Head of caudate nucleus (tissue), 42 donors: ENCODE measurements at places on chromosomes 1 and 21.

- no peak for DNase-seq
These were observed 34.4 kb downstream of the ADAMTS1 start for GRCh38 chr21:26810676-26811415.

DNA sequence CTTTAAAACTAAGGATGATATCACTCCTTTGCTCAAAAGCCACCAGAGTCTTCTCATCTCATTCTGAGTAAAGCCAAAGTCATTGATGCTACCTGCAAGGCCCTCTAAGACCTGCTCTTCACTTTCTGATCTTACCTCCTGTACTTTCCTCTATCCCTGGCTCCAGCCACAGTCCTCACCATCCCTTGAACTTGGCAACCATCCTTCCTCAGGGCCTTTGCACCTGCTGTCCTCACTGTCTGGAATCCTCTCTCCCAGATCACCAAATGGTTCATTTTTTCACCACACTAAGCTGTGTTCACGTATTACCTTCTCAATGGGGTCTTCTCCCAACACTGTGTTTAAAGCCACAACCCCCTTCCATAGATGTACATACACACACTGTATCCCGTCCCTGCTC lies 4.3 kb upstream of the PHLDA3 start:
- DNase-seq = no peak

DNA sequence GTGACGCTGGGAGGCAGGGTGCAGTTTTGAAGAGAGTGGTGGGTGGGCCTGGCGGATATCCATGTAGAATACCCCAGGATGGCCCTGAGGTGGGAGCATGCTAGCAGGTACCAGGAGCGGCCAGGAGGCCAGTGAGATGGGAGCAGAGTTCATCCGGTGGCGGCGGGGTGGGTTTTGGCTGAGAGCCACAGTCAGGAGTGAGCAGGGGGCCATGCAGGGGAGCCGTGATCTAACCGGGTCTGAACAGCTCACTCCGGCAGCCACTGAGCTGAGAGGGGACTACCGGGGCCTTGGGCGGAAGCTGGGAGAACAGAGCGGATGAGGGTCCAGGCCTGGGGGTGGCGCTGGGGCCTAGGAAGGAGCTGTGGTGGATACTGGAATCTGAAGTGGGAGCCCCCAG lies 47.6 kb upstream of the LRP8 start:
- DNase-seq = no peak

DNA sequence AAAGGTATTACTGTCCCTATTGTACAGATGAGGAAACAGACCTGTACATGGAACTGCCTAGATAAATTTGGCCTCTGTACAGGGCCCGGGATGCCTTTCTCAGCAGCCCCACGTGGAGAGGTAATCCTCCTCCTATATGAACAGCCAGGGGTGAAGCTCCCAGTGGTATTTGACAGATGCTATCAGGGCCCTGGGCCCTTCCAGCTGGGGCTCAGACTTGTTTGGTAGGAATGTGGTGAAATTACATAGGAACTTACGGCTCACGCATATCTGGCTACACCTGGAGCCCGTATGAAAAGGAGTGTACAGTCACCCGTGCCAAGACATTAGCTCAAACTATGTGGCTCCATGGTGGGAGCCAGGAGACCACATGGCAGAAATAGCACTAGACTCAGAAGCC lies 24.8 kb upstream of the TCEA3 start:
- DNase-seq = no peak

- peak; percentile 43 for DNase-seq
These were observed 787 bp downstream of the JAK1 start for GRCh38 chr1:64965366-64966157.

- DNase-seq = no peak
These were observed 2.9 kb upstream of the GPX7 start for GRCh38 chr1:52599236-52599635.

DNA sequence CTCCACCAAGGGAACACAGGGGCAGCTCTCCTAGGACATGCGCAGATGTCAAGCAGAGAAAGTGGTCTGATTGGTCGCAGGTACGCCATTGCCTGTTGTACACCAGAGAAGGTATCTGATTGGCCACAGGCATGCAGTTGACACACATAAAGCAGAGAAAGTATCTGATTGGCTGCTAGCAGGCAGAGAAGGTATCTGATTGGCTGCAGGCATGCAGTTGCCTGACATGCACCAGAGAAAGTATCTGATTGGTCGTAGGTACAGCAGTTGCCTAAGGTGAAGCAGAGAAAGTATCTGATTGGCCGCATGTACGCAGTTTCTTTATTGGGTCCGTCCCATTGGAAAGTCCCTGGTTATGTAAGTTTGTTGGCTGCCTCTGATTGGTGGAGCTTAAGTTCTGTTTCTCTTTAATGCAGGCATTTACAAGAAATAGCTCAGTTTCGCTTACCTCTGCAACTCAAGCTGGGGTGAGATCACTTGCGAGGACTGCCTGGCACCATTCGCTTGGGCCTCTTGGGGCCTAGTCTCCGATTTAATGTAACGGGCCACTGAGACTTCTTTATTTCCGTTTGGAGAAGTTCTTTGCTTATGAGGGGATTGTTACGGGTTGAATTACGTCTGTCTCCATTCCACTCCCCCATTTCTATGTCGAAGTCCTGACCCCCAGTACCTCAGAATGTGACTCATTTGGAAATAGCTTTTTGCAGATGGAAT lies 74.2 kb downstream of the SIK1 start:
- no peak for DNase-seq

DNA sequence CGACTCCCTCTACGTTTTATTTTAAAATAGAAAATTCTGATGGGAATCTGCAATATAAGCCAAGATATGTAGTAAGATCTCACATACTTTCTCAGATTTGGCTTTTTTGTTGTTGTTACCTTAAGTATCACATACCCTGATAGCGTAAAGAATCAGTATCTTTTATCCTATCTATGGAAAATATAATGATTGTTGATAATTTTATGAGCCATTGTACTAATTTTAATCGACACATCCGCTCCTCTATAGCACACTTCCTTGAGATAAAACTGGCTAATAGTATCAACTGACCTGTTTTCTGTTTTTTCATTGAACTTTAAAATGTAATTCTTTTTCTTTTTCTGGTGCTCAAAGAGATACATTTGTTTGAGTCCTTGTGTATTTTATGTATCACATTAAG lies 118.7 kb downstream of the NFIA start:
- DNase-seq = no peak

DNA sequence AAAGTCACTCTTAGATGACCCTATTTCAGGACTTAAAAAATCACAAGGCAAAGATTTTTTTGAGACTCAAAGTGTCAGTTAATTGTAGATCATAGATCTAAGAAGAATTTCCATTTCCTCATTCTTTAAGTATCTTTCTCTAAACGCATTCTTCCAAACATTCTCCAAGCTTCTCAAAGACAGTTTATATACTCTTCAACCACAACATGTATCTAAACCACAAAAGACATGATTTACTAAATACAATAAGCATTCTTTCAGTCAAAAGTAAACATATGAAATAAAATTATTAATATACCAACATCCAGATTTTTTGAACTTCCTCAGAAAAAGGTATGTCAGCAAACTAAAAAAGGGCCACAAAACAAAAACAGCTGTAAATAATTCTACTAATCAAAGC lies 24.4 kb downstream of the RC3H1 start:
- DNase-seq = no peak

DNA sequence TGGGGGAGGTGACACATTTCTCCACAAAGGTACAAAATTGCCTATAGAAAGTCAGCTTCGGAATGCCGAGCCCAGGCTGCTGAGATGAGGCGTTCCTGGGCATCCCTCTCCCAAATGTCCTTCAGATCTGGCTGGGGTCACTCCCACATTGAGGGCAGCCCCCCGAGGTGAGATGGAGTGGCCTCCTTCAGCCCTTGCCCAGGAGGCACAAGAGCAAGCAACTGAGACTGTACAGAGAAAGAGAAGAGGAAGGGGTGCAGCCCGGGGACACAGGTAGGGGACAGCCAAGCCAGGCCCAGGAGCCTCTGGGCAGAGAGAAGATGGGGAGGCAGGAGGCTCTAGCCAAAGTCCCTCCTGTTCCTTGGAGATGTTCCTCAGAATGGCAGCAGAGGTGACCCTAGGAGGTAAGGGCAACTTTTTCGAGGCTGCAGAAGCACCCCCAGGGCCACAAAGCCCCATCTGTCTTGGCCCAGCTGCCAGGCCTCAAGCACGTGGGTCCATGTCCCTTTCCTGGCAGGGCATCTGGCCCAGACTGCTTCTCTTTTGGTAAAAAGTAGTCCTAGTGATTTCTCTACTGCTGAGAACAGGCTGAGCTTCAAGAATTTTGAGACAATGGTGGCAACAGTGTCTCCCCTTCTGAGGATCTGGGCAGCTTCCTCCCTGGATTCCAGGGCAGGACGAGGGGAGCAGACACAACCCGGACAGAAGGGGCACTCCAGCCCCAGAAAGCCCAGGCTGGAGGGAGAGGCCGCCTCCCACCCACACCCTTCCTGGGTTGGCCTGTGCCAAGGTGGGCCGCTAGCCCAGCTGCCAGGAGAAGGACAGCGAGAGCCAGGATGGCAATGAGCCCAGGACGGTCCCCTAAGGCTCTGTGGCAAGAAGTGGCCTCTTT lies 68.0 kb downstream of the LRRN2 start:
- DNase-seq = no peak

- DNase-seq = no peak
These were observed 13.9 kb upstream of the MYCL start for GRCh38 chr1:39915499-39916129.

DNA sequence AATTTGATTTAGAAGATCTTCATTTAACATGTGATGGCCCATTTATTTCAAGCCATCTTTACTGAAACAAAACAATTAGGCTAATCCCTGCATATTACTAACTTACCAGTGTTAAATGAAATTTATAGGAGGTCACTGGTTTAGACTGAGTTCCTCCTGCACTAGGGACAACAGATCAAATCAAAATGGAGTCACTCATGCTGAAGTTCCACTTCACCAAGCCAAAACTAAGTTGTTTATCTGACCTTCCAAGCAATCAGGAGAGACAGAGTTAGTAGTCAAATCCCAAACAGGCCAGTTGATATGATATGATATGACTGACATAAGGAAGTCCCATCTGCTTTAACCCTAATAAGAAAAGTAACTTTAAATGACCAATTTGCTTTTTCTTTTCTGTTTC lies 4.8 kb downstream of the LYST start:
- DNase-seq = no peak

- DNase-seq = no peak
These were observed 36.7 kb downstream of the MEF2D start for GRCh38 chr1:156463874-156464273.

- peak; percentile 63 for DNase-seq
These were observed at the start of gene TNFRSF1B for GRCh38 chr1:12166834-12167492. Gene TNFRSF1B, plus strand, starts transcription at chr1:12166991. Its CDS starts 101 bp downstream, at chr1:12167092.

GRCh38 chr1:2975466-2976179 lies 45.6 kb upstream of the ACTRT2 start:
- DNase-seq = no peak

DNA sequence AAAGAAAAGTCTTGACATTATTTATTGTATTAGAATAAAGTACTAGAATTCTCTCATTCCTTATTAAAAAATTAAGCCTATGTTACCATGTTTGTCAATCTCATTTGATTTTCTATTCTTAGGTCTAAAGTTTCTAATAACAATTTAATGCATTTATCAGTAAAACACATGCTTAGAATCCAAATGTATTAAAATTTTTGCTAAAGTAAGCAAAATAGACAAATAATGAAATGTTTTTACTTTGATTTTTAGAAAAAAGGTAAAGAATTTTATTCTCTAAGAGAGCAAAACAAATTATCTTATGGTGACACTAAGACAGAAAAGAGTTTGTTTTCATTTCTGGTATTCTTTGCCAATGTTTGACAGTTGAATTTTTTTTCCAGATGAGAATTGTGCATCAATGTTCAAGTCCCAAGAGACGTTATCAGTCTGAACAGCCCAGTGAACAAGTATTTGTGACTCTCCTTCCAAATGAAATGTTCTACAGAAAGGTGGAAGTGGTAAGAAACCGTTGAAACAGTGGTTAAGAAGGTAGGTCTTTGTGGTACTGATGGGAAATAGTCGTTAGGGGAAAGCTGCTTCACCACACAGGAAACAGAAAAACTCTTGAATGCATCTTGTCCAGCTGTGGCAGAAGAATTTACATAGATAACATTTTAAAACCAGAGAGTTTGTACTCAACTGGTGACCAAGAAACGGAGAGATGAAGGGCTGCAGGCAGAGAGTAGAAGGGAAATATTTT lies 402.5 kb downstream of the PTPRC start:
- DNase-seq = no peak

DNA sequence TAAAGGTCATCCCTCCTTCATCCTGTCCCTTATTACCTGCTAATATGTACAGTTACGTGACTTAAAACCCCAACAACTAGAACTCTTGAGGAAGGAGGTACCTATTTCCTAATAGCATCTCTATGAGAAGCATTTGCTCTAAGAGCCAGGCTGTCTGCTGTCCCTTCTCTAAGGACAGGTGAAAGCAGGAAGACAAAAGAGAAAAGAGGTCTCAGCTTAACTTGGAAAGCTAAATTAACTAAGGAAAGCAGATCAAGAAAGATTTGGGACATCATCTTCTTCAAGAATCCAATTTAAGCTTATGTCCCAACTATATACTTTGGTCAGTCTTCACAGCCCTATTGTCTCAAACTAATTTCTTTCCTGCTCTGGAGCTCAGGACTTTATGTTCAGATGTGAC lies 2.9 kb downstream of the EGLN1 start:
- no peak for DNase-seq

- DNase-seq = peak; percentile 77
These were observed 705 bp downstream of the UROD start for GRCh38 chr1:45012639-45013278.

- DNase-seq = peak; percentile 74
These were observed 25.1 kb upstream of the TMEM222 start for GRCh38 chr1:27296773-27297291.

- DNase-seq = no peak
These were observed 21.8 kb downstream of the CAPN9 start for GRCh38 chr1:230768903-230769570.

- no peak for DNase-seq
These were observed 53.6 kb downstream of the COL18A1 start for GRCh38 chr21:45458281-45459170.

DNA sequence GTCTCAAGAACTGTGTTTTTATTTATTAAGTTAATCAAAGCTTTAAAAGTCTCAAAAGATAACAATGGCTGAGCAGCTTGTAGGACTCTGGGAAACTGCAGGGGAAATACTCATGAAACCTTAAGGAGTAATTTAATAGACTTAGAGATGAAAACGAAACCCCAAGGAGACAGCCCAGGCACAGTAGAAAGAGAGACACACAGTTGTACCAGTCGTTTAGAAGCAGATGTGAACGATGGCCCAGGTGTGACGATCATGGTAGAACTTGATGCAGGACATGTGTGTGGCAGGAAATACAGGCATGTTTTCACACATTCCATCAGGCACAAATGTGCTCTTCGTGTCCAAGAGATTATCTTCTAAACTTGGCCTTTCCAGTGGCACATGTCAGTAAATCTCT lies 21.2 kb upstream of the MRPS6 start:
- no peak for DNase-seq

- peak; percentile 91 for DNase-seq
These were observed 32.0 kb upstream of the BTG2 start for GRCh38 chr1:203273206-203273868.
